ENCODE measurements at places on chromosomes 3 and 15.

DNA sequence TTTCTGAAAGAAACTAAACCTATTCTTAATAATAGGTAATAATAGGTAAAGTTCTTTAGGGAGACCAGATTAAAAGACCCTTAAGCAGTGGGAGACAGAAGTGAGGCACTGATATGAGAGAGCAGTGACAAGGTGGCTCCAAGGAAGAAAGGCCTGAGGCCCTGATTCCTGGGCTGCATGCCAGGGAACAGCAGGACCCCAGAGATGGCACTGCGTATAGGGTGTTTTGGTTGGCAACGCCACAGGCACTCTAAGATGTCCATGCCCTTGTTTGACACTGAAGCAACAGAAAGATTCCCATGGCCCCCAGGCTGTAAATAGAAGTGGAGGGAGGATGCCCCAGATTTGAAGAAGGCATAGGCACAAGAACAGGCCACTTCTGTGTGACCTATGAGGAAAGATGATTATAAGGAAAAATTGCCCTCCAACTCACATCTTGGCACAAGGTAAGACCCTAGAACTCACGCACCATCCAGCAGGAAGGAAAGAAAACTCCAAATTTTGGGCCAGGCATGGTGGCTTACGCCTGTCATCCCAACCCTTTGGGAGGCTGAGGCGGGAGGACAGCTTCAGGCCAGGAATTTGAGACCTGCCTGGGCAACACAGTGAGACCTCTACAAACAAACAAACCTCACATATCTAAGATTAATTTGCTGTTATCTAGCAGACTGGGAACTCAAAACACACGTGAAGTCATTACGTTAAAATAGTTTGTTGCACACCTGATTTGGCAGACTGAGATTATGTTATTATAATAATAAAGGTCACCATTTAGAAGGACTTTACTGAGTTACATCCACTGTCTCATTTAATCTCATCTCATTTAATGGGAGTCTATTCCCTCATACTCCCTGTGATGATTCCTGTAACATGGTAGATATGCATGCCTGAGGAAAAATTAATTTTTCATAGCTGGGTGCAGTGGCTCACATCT lies 10.5 kb upstream of the BLM start:
- DNase-seq, result peak; percentile 70

DNA sequence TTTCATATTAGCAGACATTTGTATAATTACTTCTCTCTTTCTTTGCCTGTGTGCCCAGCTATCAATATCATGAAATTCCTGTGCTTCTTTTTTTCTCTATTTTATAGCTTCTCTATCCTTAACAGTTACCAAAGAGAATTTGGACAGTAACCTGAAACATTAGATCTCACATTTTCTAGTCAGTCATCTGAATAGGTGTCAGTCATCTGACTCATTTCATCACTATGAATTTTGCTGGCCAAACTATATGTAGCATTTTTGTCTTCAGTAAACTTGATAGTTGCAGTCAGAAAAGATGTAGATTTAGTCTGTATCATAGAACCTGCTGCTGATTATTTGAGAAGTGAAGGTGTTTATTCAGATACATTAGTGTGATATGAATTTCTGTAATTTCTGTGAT lies 52.6 kb downstream of the HMG20A start:
- DNase-seq, result no peak

GRCh38 chr15:100759698-100760356 lies 119.8 kb upstream of the ALDH1A3 start:
- DNase-seq, result no peak

- no peak for DNase-seq
These were observed 250.8 kb downstream of the TBC1D5 start for GRCh38 chr3:17491601-17492000.

Data from NCI-H146 (cell line).